ENCODE measurements at places on chromosomes 16 and 17. TPM values are rescaled to one million over a fixed set of nuclear protein-coding genes. Genes with fewer than 3 reads are reported as not detected.

The DLX4 gene
- not detected for total RNA-seq

The MCRIP1 gene
- total RNA-seq: 49.6 TPM

The CBFA2T3 gene
- total RNA-seq: 12.6 TPM

The KCNJ16 gene
- total RNA-seq: 0.75 TPM

The RHBDL1 gene
- total RNA-seq: 0.44 TPM

The SLC13A2 gene
- total RNA-seq: not detected

The EPX gene
- total RNA-seq: not detected

The ADGRG1 gene
- total RNA-seq: 99.1 TPM

The ADAMTS18 gene
- total RNA-seq: 7.4 TPM

The HSD11B2 gene
- total RNA-seq: 1.7 TPM

The USP22 gene
- total RNA-seq: 99.1 TPM

The YBX2 gene
- 0.65 TPM for total RNA-seq

The KRTAP2-2 gene
- total RNA-seq: not detected

The LRRC37A2 gene
- 18.3 TPM for total RNA-seq

The MYH13 gene
- not detected for total RNA-seq

The CCL18 gene
- 21.5 TPM for total RNA-seq

The ITGAE gene
- 18.3 TPM for total RNA-seq

The CCDC78 gene
- total RNA-seq: 0.79 TPM

The KCNJ2 gene
- 5.4 TPM for total RNA-seq

The SLC16A13 gene
- total RNA-seq: 2.0 TPM

The SYNGR2 gene
- 68.1 TPM for total RNA-seq

The IL21R gene
- total RNA-seq: 0.19 TPM

The GPR142 gene
- total RNA-seq: not detected

The SMG1 gene
- total RNA-seq: 109 TPM

The SPN gene
- 1.1 TPM for total RNA-seq

The PRSS27 gene
- total RNA-seq: 1.2 TPM

The TMEM100 gene
- total RNA-seq: 127 TPM

The MRPS34 gene
- total RNA-seq: 77.9 TPM

The PTX4 gene
- not detected for total RNA-seq

The NDUFAF8 gene
- total RNA-seq: 56.7 TPM

The DNAH17 gene
- total RNA-seq: 0.24 TPM

The ABCC12 gene
- total RNA-seq: not detected

The KRTAP1-5 gene
- not detected for total RNA-seq

The SLC25A11 gene
- total RNA-seq: 52.0 TPM

The SPPL2C gene
- total RNA-seq: not detected

Data from omental fat pad (tissue), 4 donors.